CD8-positive, alpha-beta memory T cell (primary cell): ENCODE measurements at places on chromosomes 5 and 9. TPM values are rescaled to one million over a fixed set of nuclear protein-coding genes. Genes with fewer than 3 reads are reported as not detected.

- DNase-seq: no peak
Measured at GRCh38 chr5:127096328-127096993, 23.2 kb upstream of the C5orf63 start.

The DRD1 gene
- polyA plus RNA-seq: not detected

- DNase-seq: peak; percentile 76
Measured at GRCh38 chr9:34375901-34376595, 650 bp downstream of the MYORG start.

- no peak for DNase-seq
Measured at GRCh38 chr5:31066655-31067328, 126.7 kb upstream of the CDH6 start.

The GPX8 gene
- polyA plus RNA-seq: not detected

The C9orf50 gene
- not detected for polyA plus RNA-seq

The CMYA5 gene
- 0.10 TPM for polyA plus RNA-seq

DNA sequence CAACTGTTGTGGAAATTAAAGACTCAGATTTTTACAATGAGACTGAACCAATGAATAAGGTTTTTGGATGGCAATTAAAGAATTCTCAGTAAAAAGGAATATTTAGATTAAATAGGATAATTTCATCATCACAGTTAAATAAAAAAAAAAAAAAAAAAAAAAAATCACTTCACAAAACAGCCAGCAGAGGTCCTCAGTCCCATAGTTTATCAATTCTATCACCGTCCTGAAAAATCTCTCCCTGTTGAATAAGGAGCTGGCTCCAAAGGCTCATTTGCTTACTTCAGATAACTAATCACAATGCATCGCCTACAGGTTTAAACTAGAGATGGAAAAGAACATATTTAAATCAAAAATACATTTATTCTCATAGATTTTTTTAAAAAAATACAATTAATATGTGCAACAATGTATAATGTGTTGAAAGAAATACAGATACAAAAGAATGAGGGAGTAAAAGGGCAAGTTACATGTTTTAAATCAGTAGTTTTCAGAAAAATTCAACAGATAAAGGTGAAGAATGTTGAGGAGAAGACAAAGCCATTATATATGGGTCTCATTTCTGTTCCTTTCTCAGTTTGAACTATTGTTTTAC is 175.8 kb upstream of the CHD1 start:
- no peak for DNase-seq

- DNase-seq: no peak
Measured at GRCh38 chr9:3742586-3742985, 216.8 kb upstream of the RFX3 start.

- DNase-seq: no peak
Measured at GRCh38 chr9:89764217-89764616, 159.4 kb downstream of the GADD45G start.

GRCh38 chr5:98768960-98769209 is 4.6 kb upstream of the RGMB start:
- no peak for DNase-seq

The CARTPT gene
- not detected for polyA plus RNA-seq

DNA sequence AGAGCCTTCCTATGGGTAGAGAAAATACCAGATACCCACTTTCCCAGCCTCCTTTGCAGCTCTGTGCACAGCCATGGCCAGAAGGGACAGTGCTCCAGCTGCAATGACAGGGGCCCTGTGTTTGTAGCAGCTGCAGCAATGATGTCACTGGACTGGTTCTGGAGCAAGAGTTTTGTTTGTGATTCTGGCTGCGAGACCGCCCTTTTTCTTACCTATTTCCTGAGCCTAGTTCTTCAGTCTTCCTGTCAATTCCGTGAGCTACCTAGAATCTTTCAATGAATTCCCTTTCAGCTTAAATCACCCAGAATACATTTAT is 10.0 kb upstream of the BOD1 start:
- no peak for DNase-seq

DNA sequence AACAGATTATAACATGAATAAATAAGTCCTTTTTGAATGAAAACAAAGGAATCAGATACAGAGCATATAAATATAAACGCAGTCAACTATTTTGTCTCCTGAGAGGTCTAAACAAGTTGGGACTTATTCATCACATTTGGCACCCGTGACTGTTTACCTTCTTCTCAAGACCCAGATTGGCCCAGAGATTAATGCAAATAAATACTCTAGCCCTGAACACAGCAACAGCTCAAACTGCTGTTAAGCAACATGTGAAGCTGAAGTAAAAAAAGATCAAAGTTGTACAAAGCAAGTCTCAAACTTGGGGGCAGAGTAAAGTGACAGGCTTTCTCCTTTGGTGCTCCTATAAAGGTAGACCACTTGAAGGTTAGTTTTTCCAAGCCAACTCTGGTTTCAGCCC is 95.0 kb upstream of the NR5A1 start:
- no peak for DNase-seq
